GM12864 (cell line): ENCODE measurements at places on chromosomes 6 and 20.

- DNase-seq: no peak
These were observed 47.9 kb downstream of the STK35 start for GRCh38 chr20:2149507-2149906.

DNA sequence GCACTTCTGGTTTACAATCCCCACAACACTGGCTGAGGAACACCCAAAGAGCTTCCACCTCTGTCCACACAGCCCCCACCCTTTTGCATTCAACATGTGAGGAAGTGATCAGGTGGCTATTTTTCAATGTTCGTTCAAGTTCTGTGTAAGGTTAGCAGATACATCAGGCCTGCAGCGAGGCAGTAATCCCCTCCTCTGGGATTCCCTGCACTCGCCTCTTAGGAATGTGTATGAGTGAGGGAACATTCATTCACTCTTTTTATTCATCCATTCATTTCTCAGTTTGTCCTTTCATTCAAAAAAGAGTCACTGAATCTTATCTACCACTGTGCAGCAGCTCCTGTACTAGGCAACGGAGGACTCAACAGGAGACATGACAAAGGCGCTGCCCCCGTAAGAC lies 236.4 kb upstream of the PRDM1 start:
- no peak for DNase-seq

DNA sequence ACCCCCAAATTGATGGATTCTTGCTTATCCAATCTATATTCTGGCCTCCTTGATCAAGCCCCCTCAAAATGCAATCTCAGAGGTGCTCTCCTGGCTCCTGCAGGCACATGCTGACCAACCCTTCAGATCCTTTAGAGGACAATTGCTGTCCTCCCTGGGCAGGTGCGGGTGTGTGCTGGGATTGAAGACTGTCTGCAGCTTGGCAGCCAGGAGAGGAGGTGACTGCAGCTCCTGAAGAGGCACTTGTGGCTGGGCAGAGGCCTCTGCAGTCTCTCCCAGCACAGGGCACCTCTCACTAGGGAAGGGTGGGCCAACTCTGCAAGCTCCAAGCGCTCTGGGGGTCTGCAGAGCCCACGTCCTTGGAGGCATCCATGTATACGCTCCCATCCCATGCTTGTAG lies 28.5 kb downstream of the SUMO4 start:
- no peak for DNase-seq

GRCh38 chr6:134123666-134124208 lies 71.3 kb upstream of the SLC2A12 start:
- DNase-seq: no peak

- DNase-seq: no peak
These were observed 116.0 kb downstream of the TRIM27 start for GRCh38 chr6:28807682-28808280.

- no peak for DNase-seq
These were observed 63.9 kb downstream of the KCNS1 start for GRCh38 chr20:45037050-45037449.

DNA sequence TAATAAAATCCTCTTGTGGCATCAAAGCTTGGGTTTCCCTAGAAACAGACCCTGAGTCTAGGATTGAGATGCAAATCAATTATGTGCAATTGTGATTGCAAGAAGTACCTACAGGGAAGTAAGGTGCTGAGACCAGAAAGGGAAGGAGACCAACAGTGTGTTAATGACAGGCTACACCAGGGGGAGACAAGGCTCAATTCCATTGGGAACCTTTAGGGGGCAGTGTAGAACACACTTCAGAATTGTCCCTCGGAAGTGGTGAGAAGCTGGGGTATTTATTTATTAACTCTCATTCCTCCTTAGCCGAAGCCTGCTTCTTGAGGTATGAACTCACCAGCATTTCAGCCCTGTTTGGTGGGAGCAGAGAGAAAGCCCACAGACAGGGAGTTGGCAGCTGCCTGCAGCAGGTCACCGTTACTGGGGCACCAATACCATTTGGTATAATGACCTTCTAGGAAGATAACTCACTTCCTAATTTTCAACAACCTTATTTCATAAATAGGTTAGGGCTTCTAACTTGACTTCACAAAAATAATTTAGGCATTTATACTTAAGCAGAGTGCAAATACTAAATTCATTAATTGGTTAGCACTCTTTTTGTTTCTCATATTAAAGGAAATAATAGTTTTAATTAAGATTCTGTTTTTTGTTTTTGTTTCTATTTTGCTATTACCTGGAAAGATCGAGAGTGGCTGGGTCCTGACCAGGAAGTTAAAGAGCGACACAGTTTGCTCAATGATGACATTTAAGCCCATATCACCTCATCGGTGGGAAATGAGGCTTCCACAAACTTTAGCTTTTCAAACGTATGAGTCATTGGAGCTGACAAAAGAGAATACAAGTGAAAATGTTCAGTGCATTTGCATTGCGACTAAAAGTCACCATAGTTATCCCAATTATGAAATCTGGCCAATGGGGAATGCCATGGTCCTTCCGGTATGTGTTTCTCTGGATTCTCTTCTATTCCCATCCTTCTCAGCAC lies 94.8 kb downstream of the BTBD3 start:
- DNase-seq: no peak

- DNase-seq: no peak
These were observed 6.6 kb downstream of the TM9SF4 start for GRCh38 chr20:32116079-32116521.

GRCh38 chr20:7610681-7611080 lies 329.6 kb downstream of the HAO1 start:
- DNase-seq: no peak

GRCh38 chr6:166286839-166287271 lies 21.3 kb downstream of the PRR18 start:
- peak; percentile 61 for DNase-seq

- no peak for DNase-seq
These were observed 13.1 kb downstream of the NOX3 start for GRCh38 chr6:155442562-155442961.

- DNase-seq: no peak
These were observed 125.2 kb downstream of the TAF4 start for GRCh38 chr20:61940491-61940890.

DNA sequence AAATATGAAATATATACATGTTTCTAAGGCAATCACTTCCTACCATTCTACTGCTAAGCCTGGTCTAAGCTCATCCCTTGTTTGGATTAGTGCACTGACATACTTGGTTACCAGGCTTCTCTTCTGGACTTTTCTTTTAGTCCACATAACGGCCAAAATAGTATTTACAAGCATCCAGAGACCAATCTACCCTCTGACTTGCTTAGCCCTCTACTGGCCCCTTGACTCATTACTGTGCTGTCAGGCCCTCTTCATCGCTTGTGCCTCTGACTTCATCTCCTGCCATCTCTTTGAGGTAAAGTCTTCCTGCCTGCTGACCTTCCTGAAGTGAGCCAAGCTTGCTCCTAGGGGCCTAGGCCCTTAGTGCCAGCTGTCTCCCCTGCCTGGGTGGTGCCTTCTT lies 35.1 kb downstream of the TULP4 start:
- DNase-seq: no peak

DNA sequence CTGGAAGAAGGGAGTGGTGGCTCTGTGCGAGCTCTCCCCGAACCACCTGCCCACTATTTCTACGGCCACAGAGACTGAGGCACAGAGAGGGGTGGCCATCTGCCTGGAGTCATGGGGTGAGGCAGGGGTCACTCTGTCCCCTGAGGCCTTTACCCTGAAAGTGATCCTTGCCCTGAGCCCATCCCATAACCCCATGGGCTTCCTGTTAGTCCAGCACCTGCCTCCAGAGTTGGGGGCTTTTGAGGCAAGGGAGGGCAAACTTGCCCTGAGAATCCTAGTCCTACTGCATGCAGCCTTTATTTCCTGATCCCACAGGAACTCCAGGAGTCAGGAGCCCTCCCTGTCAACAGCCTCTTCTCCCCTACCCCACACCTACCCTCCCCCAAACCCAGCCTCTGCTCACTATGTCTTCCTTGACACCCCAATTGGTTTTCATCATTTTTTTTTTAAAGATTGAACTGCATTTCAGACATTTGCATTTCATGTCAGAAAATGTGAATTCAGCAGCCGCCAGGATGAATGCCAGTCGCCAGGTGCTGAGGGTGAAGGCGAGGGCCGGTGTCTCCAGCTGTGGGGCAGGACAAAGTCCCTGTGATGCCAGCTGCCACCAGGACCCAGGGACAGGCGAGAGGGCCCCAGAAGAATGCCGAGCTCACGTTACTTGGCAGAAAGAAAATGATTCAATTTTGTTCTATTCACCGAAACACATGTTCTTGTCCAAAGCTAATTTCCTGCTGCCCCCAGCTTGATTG lies 47.6 kb upstream of the NNAT start:
- DNase-seq: no peak

GRCh38 chr6:39453241-39453640 lies 130.7 kb upstream of the KCNK16 start:
- DNase-seq: no peak

GRCh38 chr20:4099905-4100675 lies 84.7 kb upstream of the RNF24 start:
- DNase-seq: no peak

DNA sequence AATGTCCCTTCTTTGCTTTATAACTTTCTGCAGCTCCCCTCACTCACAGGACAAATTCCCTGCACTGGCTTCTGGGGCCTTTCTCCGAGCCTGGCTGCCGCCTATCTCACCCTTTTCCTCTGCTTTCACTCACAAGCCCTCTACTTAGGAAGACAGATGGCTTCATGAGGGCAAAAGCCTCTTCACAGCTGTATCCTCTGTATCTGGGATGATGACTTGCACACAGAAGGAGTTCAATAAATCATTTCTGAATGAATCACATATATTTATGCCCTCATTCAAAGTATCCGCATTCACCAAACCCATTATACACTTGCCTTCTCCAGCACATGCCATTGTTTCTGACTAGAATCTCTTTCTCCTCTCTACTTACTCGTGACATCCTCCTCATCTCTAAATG lies 159.0 kb upstream of the RIPOR2 start:
- DNase-seq: no peak

DNA sequence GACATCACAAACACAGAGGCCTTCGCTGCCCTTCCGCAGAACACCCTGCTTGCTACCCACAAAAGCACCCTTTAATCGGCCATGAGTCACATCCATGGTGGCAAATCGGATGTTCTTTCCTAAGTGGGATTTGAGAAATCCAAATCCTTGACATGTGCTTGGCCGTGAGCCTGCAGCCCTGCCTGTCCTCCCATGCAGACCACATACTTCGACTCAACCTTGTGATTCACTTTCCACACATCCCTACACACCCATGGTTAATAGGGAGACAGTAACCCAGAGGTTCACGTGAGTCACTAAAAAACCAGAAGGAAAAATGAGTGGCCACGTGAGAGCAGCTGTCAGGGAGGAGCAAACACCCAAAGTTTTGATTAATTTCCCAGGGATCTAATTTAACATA lies 19.4 kb downstream of the RAMACL start:
- DNase-seq: no peak

DNA sequence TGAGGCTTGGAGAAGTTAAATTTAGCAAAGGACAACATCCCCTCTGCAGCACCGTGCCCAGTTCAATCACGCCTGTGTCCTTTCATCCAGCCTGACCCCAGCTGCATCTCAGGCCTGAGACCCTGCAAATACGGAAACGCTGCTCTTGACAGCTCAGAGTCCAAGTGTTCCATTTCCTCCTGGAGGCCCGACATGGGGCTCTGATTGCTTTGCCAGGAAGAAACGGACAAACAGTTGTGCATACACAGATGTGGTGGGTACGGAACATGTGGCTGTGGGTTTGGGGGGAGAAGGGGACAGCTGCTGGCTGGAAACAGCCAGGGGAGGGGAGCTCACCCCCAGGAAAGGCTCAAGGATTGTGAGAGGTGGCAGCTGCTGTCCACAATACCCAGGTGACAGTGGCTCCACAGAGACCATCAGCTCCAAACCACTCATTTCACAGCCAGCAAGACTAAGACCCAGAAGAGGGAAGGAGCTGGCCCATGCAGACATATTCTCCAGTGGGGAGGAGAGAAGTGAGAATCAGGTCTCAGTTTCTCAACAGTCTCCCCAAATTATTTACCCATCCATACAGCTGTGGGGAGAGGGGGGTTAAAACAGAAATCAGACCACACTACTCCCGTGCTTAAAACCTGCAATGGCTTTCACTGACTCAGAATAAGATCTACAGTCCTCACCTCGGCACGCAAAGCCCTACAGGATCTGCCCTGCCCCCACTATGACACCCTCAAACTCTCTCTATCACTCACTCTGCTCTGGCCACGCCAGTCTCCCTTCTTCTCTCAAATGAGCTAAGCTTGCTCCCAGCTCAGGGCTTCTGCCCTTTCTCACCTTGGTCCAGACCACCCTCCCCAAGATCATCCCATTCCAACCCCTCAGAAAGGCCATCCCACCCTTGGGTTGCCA lies 89.1 kb downstream of the PREX1 start:
- peak; percentile 91 for DNase-seq

GRCh38 chr6:24692003-24692402 lies 25.1 kb downstream of the ACOT13 start:
- no peak for DNase-seq

DNA sequence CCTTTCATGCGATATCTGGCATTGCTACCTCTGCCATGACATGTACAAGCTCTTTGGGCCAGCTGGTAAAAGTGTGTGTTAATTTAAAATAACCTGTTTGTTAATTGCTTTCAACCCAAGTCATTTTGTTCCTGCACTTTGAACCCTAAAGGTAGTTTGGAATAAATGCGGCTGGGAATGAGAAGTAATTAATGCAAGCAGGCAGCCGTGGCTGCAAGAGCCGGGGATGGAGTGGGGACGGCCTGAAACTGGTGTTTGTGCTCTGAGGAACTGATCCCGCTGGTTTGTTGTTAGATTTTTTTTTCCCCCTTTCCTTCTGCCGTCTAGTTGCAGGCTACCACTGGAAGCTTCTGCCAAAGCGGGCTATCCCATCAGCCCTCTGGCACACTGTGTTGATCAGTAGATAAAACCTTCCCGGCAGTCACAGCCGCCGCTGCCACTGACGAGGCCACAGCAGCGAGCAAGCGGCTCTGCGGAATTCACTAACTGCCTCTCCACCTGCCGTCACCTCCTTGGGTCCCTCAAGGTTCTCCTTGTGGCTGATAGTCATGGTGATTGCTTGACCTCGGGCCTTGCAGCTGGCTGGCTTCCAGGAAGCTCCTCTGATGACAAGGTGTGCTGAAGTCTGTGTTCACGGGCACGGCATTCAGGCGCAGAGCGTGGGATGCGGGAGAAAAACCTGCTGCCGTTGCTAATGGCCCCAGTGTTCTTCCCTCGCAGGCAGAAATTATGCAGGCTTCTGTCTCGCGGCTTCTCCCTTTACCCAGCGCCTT lies 315.9 kb downstream of the TFAP2A start:
- DNase-seq: no peak

GRCh38 chr20:57062241-57062640 lies 204.2 kb downstream of the BMP7 start:
- no peak for DNase-seq

GRCh38 chr6:50288881-50289280 lies 239.2 kb upstream of the DEFB112 start:
- no peak for DNase-seq

GRCh38 chr6:56640374-56640773 lies 2.3 kb downstream of the DST start:
- DNase-seq: no peak
